ENCODE measurements at places on chromosomes 4 and X.

- DNase-seq: no peak
These were observed 590.0 kb downstream of the FAT4 start for GRCh38 chr4:125904802-125905201.

GRCh38 chr4:109412776-109413175 lies 20.8 kb upstream of the SEC24B start:
- no peak for DNase-seq

- no peak for DNase-seq
These were observed 31.4 kb upstream of the SLC25A31 start for GRCh38 chr4:127698789-127699200.

DNA sequence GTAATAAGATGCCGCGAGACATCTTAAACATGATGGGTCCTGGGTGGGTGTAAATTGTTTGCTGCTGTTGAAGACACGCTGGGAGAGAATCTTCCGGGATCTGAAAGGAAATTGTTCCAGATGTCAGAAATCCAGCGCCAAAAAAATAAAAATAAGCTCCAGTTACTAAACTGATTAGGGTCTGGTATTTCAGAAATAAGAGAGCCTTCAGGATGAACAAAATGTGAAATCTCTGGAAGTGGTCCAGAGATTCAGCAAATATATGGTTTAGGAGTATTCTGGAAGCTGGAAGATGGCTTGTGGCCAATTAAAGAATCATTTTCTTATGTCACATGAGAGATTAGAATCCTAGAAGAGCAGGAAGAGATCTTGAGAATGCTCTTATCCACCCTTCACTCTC lies 75.8 kb upstream of the NHS start:
- DNase-seq: no peak

DNA sequence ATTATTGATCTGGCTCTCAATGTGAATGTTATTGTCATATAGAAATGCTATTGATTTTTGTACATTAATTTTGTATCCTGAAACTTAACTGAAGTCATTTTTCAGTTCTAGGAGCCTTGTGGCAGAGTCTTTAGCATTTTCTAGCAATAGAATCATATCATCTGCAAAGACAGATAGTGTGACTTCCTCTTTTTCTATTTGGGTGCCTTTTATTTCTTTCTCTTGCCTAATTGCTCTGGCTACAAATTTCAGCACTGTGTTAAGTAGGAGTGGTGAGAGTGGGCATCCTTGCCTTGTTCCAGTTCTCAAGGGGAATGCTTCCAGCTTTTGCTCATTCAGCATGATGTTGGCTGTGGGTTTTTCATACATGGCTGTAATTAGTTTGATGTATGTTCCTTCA lies 102.7 kb downstream of the SH3BGRL start:
- DNase-seq: no peak

DNA sequence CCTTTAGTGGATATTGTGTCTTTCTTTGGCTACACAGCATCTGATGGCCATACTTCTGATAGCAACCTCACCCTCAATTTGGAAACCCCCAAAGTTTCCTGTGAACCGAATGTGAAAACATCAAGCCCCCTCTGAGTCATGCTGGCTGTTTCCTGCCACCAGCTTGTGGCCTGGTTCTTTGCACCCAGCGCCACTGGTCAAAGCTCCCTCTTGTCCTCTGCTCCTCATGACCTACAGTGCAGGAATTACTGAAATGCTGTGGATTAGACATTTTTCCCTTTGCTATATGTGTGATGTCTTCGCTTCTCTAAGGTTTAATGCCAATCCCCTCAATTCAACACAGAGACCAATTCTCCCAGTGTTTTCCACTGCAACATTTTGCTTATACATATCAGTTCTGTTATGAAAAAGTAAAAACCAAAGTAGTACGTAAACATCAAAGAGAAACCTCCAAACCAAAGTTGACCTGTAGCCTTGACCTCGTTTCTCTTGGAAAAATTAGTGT lies 224.0 kb upstream of the TENM3 start:
- no peak for DNase-seq

DNA sequence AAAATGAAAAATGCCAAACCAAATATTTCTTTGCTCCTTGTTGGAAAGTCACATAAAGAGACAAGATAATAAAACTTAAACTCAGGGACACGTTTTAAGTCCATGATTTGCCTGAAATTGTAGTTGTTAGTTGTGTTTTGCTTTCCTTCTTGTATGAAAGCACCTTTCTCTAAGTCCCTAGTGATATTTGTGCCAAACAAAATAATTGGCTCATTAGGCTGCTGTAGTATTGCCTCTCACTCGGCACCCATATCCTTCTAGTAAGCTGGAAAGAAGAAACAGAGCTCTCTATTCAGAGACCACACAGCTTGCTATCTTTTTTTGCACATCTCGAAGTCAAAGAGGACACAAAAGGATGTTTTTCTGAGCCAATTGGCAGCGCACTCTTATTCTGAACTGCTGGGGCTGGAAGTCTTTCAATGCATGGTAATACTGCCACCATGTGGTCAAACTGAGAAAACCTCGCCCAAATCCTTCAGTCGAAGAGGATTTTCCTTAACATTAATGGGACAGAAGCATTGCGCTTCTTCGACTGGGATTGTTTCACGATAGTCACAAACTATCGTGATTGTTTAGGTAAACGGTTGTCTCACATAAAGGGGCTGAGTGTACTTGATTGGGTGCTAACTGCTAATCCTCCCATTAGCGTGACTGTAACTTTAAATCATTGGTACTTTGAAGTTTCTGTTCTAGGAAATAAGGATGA lies 571.9 kb upstream of the LCORL start:
- DNase-seq: no peak
